ENCODE measurements at places on chromosomes 5 and 9.

GRCh38 chr5:94698197-94698596 is 79.7 kb downstream of the SLF1 start:
- no peak for DNase-seq

- DNase-seq, result no peak
Measured at GRCh38 chr5:128632264-128632663, 94.2 kb upstream of the FBN2 start.

GRCh38 chr9:86434039-86434726 is 80.0 kb upstream of the TUT7 start:
- no peak for DNase-seq

DNA sequence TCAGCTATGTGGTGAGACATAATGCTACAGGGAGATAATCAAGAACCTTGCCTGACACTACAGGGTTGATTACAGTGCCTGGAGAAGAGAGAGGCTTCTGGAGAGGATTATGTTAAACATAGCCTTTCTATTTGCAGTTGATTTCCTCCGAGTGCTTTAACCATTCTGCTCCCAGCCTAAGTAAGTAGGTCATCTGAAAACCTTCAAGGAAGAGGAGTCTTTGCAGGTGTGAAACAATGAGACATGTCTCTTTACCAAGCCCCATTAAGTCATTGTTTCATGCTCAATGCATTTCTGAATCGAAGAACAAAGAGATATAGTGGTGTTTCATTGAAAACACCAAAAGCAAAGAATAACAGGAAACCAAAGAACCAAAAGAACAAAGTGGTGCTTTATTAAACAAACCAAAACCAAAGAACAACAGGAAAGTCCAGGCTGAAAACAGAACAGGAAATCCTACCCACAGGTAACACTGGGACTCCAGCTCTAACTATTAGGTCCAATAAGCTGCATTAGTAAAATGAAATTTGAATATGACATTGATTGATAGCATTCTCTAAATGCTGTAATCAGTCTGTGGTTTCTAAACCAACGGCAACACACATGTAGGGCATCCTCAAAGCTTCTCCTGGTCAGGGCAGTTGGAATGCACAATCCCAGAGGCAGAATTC is 113.3 kb upstream of the SPATA31D4 start:
- no peak for DNase-seq

DNA sequence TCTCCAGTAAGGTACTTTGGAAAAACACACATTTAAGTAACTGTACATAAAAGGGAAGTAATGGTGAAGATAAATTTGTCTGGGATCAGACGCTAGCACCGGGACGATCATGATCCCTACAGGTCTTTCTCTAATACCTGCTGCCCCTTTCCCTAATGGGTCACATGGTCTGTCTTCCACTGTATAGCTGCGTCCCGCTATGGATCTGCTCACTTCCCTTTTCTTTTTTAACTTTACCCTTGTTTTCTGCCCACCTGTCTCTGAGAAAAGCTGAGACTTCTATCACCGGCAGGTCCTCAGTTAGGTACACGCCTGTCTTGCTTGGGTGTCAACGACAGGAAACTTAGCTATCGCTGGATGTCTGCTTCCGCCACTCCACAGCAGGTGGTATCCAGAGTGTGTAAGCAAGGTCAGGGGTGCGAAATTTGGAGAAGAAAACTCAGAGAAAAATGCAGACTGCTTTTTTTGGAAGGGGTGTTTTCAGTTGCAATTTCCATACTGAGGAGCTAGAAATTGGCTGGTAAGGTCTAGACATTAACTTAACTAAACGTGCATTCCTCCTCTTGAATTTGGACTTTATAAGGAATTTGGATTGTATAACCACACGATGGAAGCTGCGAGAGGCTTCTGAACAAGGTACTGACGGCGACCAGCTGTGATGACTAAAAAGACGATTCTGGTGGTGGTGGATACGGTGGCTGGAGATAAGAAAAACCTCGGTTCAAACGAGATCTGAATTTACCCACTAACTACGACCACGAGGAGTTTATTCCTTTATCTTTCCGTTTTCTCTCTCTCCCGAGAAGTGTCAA is 1.1 kb upstream of the ICE1 start:
- no peak for DNase-seq

GRCh38 chr9:128927731-128928411 is 7.1 kb downstream of the PHYHD1 start:
- peak; percentile 22 for DNase-seq

DNA sequence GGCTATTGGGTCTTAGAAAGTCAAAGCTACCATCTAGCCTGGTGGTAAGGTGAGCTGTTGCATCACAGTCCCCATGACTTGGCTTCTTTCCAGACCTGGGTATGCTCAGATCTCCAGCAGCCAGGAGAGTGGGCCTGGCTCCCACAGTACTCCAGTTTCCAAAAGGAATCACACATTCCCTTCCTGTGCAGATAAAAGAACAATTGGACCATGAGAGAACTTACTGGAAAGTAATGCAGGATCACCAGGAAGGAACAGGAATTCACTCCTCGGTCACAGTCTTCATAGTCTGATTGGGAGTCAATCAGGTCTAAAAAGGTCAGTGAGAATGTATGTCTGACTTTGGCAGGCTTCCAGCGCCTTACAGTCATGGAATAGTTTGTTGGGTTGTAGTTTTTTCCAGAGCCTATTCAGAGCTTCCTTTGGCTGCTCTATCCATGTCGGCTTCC is 47.8 kb upstream of the CD180 start:
- DNase-seq, result no peak

- DNase-seq, result no peak
Measured at GRCh38 chr9:107211284-107211923, 71.7 kb upstream of the RAD23B start.

DNA sequence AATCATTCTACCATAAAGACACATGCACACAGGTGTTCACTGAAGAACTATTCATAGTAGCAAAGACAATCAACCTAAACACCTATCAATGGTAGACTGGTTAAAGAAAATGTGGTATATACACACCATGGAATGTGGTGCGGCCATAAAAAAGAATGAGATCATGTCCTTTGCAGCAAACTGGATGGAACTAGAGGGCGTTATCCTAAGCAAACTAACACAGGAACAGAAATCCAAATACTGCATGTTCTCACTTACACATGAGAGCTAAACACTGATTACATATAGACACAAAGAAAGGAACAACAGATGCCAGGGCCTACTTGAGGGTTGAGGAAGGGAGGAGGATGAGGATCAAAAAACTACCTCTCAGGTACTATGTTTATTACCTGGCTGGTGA is 103.8 kb downstream of the DRD1 start:
- no peak for DNase-seq

DNA sequence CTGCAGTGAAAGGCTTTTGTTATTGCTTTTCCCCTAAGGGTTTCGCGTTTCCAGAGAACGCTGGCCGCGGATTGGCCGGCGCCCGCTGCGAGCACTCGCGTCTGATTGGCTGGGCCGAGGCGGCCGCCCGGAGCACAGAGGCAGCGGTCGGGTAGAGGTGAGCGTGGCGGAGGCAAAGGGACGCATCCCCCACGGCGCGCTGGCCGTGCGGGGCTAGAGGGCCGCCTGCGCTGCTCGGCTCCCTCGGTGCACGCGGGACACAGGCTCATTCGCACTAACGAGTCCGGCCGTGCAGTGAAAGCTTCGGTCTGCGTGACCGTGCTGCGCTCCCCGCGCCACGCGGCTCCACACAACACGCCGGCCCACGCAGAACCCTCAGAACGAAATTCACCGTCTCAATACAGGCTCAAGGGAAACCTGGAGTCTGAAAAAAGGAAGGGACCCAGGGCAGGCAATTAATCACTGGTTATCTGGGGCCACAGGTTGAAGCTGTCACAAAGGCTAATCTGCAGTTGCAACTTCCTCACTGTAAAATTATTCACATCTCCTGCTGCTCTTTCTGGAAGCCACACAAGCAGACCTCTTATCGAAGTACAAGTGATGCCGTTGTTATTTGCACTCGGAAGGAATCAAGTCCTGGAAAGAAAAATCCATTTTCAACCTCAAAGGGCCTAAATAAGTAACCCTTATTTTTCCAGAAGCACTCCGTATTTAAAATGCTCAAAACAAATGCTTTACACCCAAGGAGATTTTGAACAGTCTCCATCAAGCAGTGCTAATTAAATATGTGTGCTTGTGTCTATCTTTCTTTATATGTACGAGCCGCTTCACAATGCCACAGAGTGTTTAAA is 94.6 kb downstream of the ZNF608 start:
- no peak for DNase-seq

GRCh38 chr9:128149001-128149701 is at the start of gene LCN2:
TSS of gene LCN2 (plus strand) at chr9:128149453. CDS start at chr9:128149526, 73 bp downstream.
- no peak for DNase-seq

- no peak for DNase-seq
Measured at GRCh38 chr9:129886226-129887174, 51.2 kb downstream of the USP20 start.

- DNase-seq, result no peak
Measured at GRCh38 chr5:73352243-73352642, 96.3 kb downstream of the FOXD1 start.

- DNase-seq, result no peak
Measured at GRCh38 chr5:159163701-159164046, 45.7 kb downstream of the RNF145 start.

GRCh38 chr5:31300501-31300900 is 107.0 kb downstream of the CDH6 start:
- no peak for DNase-seq

GRCh38 chr9:116275418-116276195 is 122.0 kb downstream of the PAPPA start:
- no peak for DNase-seq

DNA sequence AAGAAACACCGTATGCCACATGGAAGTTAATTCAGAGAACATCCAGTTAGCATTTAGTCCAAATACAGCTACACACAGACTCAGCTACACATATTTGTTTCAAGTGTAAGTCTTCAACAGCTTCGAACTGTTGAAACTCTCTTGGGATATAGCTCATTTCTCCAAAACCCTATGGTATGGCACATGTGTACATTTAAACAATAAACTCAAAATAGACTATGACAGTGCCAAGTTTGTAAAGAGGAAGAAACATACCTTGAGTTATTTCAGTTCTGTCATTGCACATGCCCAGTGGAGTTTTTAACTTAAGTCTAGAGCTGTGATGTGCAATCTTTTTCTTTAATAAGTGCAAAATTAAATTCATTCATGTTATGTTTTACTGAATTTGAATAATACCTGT is 155.1 kb upstream of the RAI14 start:
- DNase-seq, result no peak

DNA sequence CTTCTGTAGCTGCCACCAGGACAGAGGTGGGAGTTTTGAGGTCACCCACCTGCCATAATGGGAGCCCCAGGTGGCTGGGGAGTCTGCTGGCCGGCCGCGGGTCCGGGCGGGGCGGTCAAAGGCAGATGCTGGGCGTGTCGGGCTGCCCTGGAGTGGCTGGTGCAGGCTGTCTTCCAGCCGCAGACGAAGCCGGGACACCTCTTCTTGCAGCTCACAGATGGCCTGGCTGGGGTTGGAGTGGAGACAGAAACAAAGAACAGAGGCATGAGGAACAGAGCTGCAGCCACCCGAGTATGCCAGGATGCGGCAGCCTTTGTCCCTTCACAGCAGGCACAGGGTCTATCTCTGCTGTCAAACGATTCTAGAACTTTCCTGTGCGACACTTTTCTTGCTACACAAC is 18.0 kb downstream of the ORM2 start:
- DNase-seq, result no peak

DNA sequence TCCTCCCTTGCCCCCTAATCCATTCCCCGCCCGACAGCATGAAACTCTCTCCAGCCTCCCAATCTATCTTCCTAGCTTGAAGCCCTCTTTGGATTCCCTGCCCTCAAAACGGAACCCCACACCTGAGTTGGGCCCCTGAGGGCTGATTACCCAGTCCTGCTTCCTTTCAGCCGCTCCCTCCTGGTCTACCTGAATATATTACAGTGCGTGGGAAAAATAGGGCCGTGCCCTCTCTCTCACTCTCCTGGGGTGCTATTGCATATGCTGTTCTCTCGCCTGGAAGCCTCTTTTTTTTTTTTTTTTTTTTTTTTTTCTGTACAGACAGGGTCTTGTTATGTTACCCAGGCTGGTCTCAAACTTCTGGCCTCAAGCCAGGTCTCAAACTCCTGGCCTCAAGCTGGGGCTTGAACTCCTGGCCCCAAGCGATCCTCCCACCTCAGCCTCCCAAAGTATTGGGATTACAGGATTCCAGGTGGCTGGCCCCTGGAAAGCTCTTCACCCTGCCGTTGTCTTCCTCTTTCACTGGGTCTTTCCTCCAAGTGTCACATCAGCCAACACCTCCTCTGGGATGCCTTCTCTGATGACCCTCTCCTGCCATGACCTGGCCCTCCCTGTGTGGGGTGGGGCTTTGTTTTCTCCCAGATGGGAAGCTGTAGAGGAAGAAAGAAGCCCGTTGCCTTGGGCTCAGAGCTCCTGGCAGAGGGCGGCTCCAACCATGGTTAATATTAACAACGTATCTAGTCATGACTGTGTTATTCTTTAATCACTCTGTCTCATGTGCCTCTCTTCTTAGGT is 8.2 kb downstream of the DNM1 start:
- DNase-seq, result no peak

GRCh38 chr5:135208555-135208902 is 174.5 kb upstream of the PITX1 start:
- no peak for DNase-seq

DNA sequence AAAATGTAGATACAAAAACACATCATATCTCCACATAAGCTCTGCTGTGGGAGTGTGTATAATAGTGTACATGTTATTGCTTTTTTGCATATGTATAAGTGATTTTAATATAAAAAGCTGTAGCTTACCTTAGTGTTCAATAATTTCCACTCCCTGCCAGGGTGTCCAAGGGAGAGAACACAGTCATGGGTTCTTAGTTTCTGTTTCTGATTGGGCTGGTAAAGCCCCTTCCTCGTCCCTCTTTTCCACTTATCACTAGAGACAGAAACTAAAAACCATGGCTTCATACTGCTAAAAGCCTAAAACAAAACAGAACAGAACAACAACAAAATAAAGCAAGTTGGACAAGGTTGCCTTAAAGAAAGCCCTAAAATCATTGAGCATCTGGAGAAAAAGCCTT is 74.4 kb upstream of the S1PR3 start:
- no peak for DNase-seq

GRCh38 chr9:89177012-89177943 is 1.3 kb downstream of the SHC3 start:
- no peak for DNase-seq

GRCh38 chr9:93659837-93660177 is 83.4 kb downstream of the PHF2 start:
- DNase-seq, result no peak

- no peak for DNase-seq
Measured at GRCh38 chr5:145797336-145797735, 37.8 kb downstream of the PRELID2 start.

- DNase-seq, result no peak
Measured at GRCh38 chr9:72220589-72220988, 71.3 kb downstream of the GDA start.

GRCh38 chr5:146788898-146789297 is 89.7 kb downstream of the PPP2R2B start:
- DNase-seq, result no peak

DNA sequence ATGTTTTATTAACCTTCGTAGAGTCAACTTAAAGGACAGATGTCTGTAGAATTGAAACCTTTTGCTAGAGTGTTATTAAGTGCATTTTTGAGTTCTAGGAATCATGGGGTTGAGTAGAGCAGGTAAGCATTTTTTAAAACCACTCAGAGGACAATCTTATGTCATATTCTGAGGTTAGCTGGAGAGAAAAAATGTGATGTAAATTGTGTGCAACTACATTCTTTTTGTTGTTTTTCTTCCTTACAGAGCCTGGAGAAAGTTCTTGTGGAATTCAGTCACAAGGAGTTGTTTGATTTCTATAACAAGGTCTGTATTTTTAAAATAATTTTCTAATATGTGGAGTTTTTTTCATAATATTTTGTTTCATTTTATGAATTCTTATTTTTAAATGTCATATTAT is 206.4 kb downstream of the COMMD10 start:
- no peak for DNase-seq

GRCh38 chr9:118290116-118290515 is 585.9 kb downstream of the TLR4 start:
- no peak for DNase-seq
